B cell (primary cell): ENCODE measurements at places on chromosomes 1 and 21.

DNA sequence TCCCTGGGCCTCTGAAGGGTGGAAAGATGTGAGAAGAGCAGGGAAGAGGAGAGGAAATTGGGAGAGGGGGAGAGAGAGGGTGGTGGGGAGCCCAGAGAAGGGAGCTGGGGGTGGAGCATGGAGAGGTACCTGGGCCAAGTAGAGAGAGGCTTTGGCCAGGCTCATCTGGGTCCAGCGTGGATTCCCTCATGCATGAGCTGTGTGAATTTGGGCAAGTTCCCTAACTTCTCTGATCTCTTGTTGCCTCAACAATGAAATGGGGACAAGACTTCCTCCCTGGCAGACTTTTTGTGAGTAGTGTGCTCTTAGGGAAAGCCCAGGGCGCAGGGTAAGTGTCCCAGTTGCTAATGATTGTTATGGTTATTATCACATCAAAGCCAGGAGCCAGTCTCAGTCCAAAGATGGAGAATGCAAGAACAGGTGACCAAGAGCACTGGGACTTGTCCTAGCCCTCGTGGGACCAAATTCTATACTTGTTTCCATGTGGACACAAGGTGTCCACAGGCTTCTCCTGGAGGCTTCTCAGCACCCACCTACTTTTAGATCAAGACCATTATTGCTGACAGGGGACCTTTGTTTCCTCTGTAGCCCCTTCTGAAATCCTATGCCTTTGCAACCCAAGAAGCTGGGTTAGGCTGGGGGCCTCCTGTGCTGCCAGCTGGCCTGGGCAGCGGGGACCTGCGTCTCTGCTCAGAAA, 13.9 kb downstream of the IL6R start:
- no peak for DNase-seq

- DNase-seq = no peak
Measured at GRCh38 chr1:20466273-20466672, 19.7 kb downstream of the CAMK2N1 start.

- DNase-seq = no peak
Measured at GRCh38 chr1:184940226-184940625, 34.1 kb downstream of the NIBAN1 start.

- no peak for DNase-seq
Measured at GRCh38 chr1:53733975-53734649, 4.9 kb downstream of the GLIS1 start.

DNA sequence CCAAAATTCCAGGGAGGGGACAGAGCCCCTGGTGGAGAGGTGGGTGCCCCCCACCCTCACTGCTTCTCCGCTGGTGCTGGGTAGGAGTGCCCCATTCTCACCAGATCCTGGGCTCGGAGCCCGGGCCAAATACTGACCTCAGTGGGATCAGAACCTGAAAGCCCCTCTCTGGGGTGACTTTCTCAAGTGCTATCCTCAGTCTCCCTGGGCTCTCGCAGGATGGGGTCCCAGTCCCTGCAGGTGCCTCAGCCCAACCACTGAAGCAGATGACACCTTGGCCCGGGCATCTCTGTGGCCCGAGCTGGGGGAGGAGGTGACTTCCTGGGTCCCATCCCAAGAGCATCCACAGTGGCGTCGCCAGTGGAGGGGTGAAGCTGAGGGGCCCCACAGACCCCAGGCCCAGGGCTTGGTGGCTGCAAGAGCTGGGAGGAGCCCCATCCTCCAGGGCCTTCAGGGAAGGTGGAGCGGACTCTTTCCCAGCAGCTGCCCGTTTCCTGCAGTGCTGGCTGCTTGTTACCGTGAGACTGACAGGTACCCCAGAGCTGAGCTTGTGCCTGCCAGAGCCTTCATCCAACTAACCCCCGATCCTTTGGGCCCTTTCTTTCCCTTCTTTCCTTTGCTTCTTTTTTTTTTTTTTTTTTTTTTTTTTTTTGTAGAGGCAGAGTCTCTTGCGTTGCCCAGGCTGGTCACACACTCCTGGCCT, 3.9 kb upstream of the FNDC10 start:
- peak; percentile 10 for DNase-seq

- no peak for DNase-seq
Measured at GRCh38 chr1:229970714-229971113, 96.3 kb upstream of the GALNT2 start.

GRCh38 chr21:14530592-14530991, 15.5 kb downstream of the SAMSN1 start:
- no peak for DNase-seq

- peak; percentile 58 for DNase-seq
Measured at GRCh38 chr21:36260802-36261201, 59.2 kb upstream of the MORC3 start.

GRCh38 chr1:3352952-3353331, 101.5 kb upstream of the ARHGEF16 start:
- no peak for DNase-seq
